ENCODE measurements at places on chromosomes 5 and 9.

- no peak for DNase-seq
These were observed 177.0 kb downstream of the MSX2 start for GRCh38 chr5:174901336-174901735.

GRCh38 chr9:116842658-116843057 lies 155.6 kb downstream of the TRIM32 start:
- no peak for DNase-seq

- DNase-seq = no peak
These were observed 23.5 kb upstream of the SSBP2 start for GRCh38 chr5:81774374-81774773.

GRCh38 chr9:93427655-93428379 lies 23.7 kb upstream of the FAM120A start:
- no peak for DNase-seq

DNA sequence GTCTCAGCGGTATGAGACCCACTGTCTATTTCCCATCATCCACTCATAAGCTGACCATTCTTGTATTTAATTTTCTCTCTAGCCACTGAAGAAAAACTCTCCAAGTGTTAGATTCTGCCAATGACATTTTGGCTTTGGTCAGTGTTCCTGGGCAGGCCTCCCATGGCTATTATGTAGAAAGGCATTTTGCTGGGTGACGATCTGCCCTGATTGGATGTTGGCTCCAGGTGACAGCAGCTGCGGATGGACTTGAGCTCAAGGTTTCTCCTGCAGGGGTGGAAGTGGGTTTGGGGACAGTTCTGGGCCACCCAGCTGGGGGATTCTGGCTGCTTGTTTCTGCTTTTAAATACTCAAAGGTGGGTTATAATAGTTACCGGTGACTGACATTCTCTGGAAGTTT lies 31.6 kb downstream of the ACSL6 start:
- DNase-seq = no peak

- DNase-seq = no peak
These were observed 8.2 kb upstream of the RALGDS start for GRCh38 chr9:133129001-133129795.

DNA sequence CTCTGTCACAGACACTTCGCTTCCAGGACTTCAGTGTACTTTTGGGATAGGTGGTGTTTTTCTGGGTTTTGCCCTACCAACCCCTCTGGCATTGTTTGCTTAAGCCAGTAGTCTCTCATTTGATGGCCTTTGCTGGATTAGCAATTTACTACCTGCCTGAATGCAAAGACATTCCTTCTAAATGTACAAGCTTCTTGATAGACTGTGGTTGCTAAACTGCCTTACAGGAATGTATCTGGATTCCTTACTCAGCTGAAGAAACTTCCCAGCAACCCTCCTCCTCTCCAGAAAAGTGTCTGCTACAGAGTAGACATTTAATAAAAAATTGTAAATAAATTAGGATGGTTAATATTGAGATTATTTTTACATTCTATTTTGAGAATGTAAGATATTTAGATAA lies 1916.7 kb downstream of the EFNA5 start:
- no peak for DNase-seq

- no peak for DNase-seq
These were observed 280.0 kb upstream of the MAP3K1 start for GRCh38 chr5:56535347-56535746.

GRCh38 chr9:129289883-129290282 lies 111.8 kb upstream of the IER5L start:
- no peak for DNase-seq

DNA sequence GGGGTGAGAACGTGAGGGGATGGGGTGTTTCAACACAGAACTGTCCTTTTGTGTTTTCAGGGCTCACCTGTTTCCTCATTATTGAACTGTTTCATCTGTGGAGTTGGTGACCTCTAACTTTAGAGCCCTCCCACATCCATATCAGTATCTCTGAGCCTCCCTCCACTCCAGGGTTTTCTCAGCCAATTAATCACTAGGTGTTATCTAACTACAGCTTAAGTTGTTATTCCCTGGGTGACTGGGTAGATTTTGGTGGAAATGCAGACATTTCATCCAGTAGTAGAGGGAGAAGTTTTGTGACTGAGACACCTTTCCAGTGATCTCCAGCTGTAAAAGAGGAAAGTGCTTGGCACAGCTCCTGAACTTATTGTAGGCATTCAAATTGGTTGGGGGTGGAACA lies 23.7 kb downstream of the PPP3R2 start:
- no peak for DNase-seq

- DNase-seq = no peak
These were observed 5.5 kb upstream of the MATR3 start for GRCh38 chr5:139287890-139288635.

- DNase-seq = no peak
These were observed 13.9 kb upstream of the ANXA6 start for GRCh38 chr5:151171529-151171928.

- DNase-seq = peak; percentile 60
These were observed 933 bp upstream of the TGFBR1 start for GRCh38 chr9:99103901-99104458.

DNA sequence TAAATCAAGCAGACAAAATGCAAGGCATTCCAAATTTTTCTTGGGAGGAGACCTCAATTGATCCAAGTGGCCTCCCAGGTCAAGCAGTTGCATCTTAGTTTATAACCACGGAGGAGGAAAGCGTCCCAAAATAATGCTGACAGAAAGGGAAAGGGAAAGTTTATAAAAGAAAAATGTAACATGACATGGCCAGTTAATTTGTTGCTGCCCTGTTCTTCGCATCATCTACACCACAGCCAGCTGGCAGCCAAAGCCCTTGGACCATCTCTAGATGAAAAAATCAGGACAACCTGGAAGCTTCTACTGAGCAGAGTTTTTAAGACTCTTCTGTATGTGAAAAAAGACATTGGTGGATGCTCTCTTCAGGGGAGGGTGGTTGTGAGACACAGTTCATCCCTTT lies 128.8 kb upstream of the FBXL7 start:
- DNase-seq = peak; percentile 79

DNA sequence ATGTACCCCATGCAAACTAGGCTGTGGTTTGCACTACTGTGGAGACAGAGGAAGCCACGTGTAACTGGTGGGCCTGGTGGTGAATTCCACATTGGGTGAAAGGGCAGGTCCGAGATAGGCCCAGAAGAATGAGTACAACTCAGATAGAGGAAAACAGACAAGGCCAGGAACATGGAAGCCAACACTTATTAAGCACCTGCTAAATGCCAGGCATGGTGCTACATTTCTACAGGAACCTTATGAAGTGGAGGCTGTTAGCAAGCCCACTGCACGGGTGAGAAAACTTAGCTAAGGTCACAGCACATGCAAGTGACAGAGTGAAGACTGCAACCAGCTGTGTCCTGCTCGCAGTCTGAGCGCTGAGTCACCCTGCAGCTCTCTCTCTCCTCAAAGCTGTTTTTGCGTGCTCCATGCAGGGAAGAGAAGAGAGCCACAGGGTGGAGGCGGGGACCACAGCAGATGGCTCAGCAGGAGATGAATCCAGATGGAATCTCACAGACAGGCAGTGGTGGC lies 65.5 kb upstream of the SPTLC1 start:
- DNase-seq = no peak

- no peak for DNase-seq
These were observed 8.5 kb downstream of the ELOVL7 start for GRCh38 chr5:60835554-60835953.
